A549 treated with Hydrocortisone at 1 μM for 4 hours (cell line): ENCODE measurements at places on chromosomes 12 and 14. TPM values are rescaled to one million over a fixed set of nuclear protein-coding genes. Genes with fewer than 3 reads are reported as not detected.

KCNJ8 gene
- 0.22 to 0.47 TPM (median 0.32 TPM) in 5 replicates for total RNA-seq

TAS2R13 gene
- total RNA-seq, result not detected in 5 replicates

SERPINA3 gene
- 11.8 to 16.1 TPM (median 13.4 TPM) in 5 replicates for total RNA-seq

MANSC1 gene
- total RNA-seq, result 3.3 to 4.8 TPM (median 3.9 TPM) in 5 replicates

C12orf50 gene
- total RNA-seq, result 0.07 to 0.10 TPM in 2 of 5 replicates, not detected in the others

PPM1H gene
- total RNA-seq, result 6.4 to 10.8 TPM (median 6.9 TPM) in 5 replicates

GPRC5D gene
- not detected in 5 replicates for total RNA-seq

NRIP2 gene
- not detected in 5 replicates for total RNA-seq

IRAK3 gene
- 0.77 to 1.5 TPM (median 1.2 TPM) in 5 replicates for total RNA-seq

EML5 gene
- 0.28 to 0.63 TPM (median 0.40 TPM) in 5 replicates for total RNA-seq

EEA1 gene
- 3.6 to 7.6 TPM (median 6.3 TPM) in 5 replicates for total RNA-seq

DIO3 gene
- 0.05 to 0.08 TPM (median 0.05 TPM) in 4 of 5 replicates, not detected in the other for total RNA-seq

KLRC3 gene
- 0.16 to 0.24 TPM (median 0.17 TPM) in 3 of 5 replicates, not detected in the others for total RNA-seq

OTOGL gene
- total RNA-seq, result not detected in 5 replicates

CIDEB gene
- total RNA-seq, result 0.13 to 0.22 TPM (median 0.22 TPM) in 5 replicates

AJUBA gene
- 31.9 to 40.6 TPM (median 34.4 TPM) in 5 replicates for total RNA-seq

OTX2 gene
- total RNA-seq, result not detected in 5 replicates

MYO1A gene
- total RNA-seq, result 0.21 to 0.40 TPM (median 0.23 TPM) in 5 replicates

KLHDC1 gene
- 0.24 to 0.51 TPM (median 0.36 TPM) in 5 replicates for total RNA-seq
